Effector CD8-positive, alpha-beta T cell (primary cell): ENCODE measurements at places on chromosomes 7 and 10.

DNA sequence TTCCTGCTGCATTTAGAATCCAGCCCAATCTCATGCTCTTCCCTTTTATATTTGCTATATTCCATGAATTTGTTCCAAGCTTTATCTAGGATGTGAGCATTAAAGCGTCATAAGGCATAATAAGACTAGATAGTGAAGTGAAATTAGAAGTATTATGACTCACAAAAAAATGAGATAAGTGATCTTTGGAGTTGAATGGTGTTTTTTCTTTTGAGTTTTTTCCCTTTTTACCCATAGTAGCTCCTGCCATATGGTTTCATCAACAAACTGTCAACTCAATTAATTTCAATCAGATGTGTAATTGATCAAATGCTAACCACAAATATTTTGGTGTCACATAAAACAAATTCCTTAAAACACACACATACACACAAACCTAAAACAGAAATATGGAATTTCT lies 17.0 kb downstream of the KLHDC10 start:
- DNase-seq = no peak

DNA sequence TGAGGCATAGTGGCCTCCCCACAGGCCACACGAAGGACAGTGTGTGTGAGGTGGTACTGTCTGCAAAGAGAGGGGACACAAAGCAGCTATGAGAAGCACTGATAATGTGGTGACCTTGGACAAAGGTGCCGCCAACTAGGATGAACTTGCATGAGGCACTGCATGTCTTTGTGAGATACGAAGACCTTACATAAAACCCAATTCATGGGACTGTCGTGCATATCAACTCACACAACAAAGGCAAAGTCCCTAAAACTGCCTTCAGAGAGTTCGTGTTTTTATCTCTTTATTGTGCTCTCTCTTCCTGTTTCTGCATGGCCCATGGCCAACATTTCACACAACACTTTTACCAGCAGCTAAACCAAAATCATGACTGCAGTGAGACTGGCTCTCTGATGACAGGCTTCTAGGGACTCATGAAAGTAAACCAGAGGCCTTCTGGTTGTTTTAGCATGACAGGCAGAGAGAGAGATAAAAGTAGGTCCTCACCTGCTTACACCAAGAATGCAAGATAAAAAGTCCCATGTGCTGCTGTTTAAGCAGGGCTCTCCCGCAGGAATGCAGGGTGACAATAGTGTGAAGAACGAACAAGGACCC lies 347.8 kb downstream of the ELMO1 start:
- DNase-seq = no peak

- DNase-seq = no peak
Observed at GRCh38 chr7:6306471-6306870, 34.0 kb upstream of the CYTH3 start.

- DNase-seq = peak; percentile 88
Observed at GRCh38 chr7:142808802-142809583, 38.2 kb downstream of the PRSS2 start.

GRCh38 chr7:79622781-79623180 lies 169.3 kb upstream of the MAGI2 start:
- no peak for DNase-seq

DNA sequence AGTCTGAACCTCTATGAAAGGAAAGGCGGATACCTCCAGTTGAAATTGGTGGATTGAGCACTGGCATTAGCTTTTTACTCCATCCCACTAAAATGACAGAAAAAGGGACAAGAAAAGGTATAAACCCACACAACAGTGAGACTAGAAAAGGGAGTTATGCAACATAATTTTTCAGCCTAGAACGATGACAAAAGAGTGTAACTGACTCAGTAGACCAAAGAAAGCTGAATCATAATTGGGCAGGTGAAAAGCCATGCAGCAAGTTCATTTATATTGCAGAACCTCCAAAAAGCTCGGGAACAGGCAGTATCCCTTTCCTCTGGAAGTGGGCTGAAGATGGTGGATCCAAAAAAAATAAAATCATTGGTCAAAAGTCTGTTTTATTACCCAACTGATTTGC lies 30.5 kb upstream of the ZCCHC24 start:
- no peak for DNase-seq

DNA sequence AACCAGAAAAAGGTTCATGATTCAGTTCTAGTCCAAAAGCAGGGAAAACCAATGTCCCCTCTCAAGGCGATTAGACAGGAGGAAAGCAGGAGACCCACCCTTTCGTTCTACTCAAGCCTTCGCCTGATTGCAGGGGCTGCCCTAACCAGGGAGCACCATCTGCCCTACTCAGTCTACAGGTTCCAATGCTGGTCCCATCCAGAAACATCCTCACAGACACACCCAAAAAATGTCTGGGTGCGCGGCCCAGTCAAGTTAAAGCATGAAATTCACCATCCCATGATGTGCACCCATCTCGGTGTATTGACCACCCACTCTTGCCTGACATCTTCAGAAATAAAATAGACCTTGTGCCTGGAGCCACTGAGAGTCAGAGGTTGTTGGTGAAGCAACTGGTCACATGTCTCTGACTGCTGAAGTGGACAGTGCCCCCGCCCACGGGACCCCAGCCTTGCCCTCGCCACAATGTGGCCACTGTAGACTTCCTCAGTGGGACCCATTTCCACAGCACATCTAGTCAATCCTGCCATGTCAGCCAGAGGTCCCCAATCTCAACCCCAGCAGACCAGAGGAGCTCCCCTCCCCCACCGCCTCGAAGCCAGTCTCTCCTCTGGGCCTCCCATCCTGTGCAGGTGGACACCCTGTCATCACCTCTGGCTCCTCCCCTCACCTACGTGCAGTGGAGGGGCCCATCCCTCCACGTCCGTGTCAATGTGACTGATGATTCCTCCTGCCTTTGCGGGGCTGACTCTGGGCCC lies 116.3 kb upstream of the PPP2R2D start:
- no peak for DNase-seq

DNA sequence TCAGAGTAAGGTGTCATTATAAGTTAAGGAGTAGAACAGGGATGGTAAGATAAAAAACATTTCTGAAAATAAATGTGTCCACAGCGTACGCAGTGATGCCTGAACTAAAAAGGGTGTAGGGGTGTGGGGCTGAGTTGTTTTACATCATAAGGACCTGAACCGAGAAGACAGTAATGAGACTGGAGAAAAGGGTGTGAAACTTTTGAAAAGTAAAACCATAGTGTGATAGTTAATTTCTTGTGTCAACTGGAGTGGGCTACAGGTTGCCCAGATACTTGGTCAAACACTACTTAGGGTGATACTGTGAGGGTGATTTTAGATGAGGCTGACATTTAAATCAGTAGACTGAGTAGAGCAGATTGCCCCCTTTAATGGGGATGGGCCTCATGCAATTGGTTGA lies 169.0 kb upstream of the PRPS1L1 start:
- no peak for DNase-seq

GRCh38 chr7:39073432-39073831 lies 95.7 kb downstream of the POU6F2 start:
- no peak for DNase-seq

- no peak for DNase-seq
Observed at GRCh38 chr7:36232971-36233550, 80.0 kb downstream of the EEPD1 start.

DNA sequence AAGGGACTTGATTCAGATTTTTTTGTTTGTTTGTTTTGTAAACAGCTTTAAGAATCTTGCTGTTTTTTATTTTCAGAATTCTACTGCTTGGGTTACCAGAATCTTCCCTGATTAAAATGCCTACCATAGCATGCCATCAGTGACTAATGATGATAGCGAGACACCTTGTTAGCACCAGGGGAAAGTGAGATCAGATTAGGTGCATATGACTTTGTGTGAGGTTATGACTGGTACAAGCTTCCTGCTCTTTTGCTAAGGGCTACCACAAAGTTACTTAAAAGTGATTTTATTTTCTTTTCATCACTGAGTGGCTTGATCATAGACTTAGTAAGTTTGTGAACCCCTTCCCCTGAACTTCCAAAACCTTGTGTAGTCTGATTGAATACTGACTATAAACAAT lies 93.5 kb downstream of the SND1 start:
- DNase-seq = no peak

GRCh38 chr10:58820861-58821751 lies 308.4 kb downstream of the BICC1 start:
- no peak for DNase-seq

- DNase-seq = no peak
Observed at GRCh38 chr7:142332421-142332820, 74.6 kb upstream of the PRSS58 start.

GRCh38 chr10:77970869-77971803 lies 44.6 kb upstream of the DLG5 start:
- DNase-seq = no peak

GRCh38 chr7:74026903-74027682 lies 880 bp upstream of the ELN start:
- DNase-seq = peak; percentile 38

GRCh38 chr10:132296666-132297443 lies 10.9 kb downstream of the STK32C start:
- no peak for DNase-seq

DNA sequence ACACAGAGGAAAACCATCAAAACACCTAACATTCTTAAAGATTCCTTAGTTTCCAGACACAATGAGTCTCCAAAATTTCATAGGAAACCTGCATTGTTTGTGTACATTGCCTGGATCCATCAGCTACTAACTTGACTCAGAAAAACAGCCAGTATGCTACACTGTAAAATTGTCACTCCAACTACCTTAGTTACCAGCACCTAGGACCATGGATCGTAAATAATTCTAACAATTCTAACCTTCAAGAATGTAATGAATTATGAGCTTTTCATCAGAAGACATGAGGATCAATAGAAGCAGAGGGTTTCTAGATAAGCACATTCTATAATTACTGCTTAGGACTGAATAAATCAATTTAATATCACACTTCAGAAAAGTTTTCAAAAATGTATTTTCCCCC lies 851.5 kb downstream of the SORCS1 start:
- no peak for DNase-seq

DNA sequence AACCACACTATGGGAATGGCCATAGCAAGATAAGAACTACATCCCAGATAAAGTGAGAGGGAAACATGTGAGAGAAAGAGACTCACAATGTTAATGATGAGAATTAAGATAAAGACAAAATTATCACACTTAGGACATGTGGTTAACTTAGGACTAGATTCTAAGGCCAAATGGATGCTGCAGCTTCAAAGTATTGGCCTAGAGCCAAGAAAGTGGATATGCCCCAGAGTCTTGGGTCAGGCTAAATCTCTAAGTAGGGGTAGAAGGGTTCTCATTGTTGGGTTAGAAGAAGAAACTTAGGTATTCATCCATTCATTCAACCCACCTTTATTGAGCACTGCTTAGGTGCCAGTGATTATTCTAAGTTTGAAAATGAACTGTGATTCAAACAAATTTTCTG lies 818.0 kb downstream of the PHTF2 start:
- no peak for DNase-seq

DNA sequence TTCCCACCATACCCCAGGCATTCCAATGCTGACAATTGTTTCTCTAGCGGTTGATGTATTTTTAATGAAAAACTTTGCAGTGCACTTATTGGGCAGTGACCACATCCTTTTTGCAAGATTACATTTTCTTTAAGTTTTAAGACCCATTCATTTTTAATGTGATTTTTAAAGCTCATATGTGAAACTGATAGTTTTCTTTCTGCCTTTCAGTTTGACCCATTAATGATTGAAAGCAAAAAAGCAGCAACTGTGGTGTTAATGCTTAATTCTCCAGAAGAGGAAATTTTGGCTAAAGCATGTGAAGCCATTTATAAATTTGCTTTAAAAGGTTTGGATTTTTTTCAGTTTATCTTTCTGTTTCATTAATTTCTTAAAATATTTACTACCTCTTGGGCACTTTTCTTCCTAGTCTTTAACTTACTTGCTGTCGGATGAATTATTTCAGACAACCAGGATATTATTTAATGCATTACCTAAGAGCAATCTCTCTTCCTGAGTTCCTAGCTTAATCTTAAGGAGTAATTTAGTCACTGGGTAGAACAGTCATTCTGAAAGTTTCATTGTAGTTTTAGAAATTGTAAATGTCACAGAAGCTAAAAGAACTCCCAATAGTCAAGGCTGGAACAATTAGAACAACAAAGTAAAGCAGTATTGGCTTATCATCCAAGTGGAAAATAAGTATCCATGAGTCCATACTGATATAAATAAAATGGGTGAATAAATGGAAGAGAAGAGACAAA lies 18.3 kb downstream of the ARMC3 start:
- no peak for DNase-seq

- no peak for DNase-seq
Observed at GRCh38 chr7:7681191-7681935, 37.0 kb downstream of the RPA3 start.

GRCh38 chr7:158187694-158187994 lies 400.0 kb downstream of the PTPRN2 start:
- no peak for DNase-seq

- no peak for DNase-seq
Observed at GRCh38 chr10:96407560-96408069, 48.8 kb upstream of the OPALIN start.
